Retinal pigment epithelial cell (primary cell): ENCODE measurements at places on chromosomes 5 and 9.

GRCh38 chr5:6395102-6395445 lies 16.7 kb upstream of the MED10 start:
- DNase-seq, result no peak

DNA sequence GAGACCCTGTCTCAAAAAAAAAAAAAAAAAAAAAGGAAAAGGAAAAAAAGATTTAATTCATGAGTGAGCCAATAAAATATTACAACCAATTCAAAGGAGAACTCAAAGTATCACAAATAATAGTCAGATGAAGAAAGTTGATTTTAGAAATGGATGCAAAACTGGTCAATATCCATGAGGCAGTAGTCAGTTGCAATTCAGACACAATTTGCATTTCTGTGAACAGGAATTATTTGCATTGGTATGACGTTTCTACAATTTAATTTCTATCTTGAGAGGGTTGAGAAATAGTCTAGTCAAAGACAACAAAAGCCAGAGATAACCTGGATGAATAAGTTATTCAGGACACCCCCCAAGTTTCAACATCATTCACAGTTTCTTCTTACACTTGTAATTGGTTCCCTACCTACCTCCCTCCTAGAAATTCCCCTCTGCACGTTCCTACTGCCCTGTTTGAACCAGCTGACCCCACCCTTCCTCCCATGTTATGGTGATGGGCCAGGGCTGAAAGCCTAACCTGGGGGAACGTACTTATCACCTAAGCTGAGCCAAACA lies 28.6 kb upstream of the CDKN2AIPNL start:
- DNase-seq, result no peak

- peak; percentile 40 for DNase-seq
These were observed 375.1 kb upstream of the ST8SIA4 start for GRCh38 chr5:101278011-101278687.

DNA sequence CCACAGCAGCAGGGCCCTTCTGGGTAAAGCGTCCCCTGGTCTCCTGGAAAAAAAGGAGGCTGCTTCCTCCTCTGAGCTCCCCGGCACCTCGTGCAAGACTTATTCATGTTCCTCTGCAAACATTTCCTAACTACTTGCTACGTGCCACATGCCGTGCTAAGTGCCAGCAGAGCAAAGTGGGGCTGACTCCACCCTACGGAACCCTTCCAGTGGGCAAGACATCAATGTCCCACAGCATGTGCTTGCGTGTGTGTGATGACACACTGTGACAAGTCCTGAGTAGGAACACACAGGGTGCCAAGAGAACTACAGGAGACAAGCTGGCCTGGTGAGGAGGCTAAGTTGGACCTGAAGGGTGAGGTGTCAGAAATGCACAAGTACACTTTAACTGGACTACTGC lies 57.4 kb downstream of the SEMA4D start:
- no peak for DNase-seq

- no peak for DNase-seq
These were observed 6.2 kb downstream of the GNPDA1 start for GRCh38 chr5:142006363-142007236.

DNA sequence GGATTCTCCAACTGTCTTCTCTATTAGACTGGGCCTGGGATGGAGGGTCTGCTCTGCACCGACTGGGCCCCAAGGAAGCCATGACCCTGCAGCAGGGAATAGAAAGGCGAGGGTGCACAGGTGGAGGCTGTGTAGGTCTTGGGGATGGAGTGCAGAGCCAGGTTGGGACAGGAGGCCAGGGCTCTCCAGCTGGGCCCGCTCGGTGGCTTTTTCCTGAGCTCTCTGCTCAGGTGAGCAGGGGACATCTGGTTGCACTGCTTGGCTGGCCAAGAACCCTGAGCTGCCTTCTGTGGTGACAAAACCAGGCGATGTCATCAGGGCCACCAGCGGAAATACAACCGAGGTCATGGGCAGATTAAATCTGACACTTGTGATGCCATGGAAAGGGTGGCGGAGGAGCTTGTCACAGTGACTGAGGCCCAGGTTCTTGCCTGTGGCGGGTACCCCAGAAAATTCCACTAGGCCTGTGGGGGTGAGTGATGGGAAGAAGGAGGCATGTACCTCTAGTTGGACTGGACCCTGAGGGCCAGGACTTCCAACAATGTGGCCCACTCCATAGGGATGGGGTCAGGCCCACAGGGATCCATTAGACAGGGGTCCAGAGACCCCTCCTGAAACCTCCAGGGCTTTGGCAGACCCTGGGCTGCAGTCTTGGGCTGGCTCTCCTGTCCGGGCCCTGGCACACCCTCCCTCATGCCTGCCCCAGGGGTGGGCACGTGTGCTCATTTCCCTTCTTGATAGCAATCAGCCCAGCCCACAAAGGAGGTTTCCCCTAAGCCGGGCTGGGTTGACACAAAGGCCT lies 4.4 kb upstream of the IL3 start:
- no peak for DNase-seq
